ENCODE measurements at places on chromosomes 3 and 15.

- peak; percentile 23 for DNase-seq
Observed at GRCh38 chr3:87867001-87867400, 191.8 kb downstream of the CGGBP1 start.

- DNase-seq = no peak
Observed at GRCh38 chr3:133956982-133957381, 61.3 kb upstream of the RAB6B start.

- DNase-seq = no peak
Observed at GRCh38 chr3:38122712-38123290, 14.1 kb downstream of the ACAA1 start.

DNA sequence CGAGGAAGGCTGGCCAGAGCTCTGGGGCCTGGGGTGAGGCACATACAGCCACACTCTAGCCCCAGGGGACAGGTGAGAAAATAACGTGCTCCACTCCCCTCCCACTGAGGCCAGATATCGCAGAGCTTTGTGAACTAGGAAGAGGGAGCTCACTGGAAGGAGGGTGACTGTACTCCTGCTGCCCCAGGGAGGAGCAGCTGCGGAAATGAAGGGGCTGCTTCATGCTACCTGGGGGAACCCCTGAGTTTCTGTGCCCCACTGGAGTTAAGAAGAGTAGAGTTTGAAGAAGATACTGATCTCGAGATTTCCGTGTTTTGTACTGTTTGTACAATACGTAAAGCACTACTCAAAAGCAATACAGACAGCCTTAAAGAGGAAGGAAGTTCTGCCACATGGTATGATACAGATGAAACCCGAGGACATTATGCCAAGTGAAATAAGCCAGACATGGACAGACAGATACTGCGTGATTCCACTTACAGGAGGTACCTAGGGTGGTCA is 44.6 kb downstream of the CMTM6 start:
- DNase-seq = no peak

DNA sequence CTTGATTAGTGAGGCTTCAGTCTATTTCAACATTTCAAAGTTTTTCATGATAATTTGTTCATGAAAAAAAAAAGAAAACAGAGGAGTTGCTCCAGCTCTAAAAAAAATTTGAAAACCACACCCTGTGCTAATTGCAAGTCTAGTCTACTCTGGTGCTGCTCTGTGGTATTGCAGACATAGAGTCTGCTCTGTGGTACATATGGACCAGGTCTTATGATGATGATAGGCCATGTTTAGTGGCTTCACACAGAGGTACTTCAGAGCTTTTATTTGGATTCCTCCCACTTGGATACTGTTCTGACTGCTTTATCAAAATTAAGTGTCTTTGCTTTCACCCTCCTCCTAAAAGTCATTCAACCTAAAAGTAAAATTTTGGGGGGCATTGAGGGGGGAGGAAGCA is 160.8 kb downstream of the ALCAM start:
- DNase-seq = no peak

DNA sequence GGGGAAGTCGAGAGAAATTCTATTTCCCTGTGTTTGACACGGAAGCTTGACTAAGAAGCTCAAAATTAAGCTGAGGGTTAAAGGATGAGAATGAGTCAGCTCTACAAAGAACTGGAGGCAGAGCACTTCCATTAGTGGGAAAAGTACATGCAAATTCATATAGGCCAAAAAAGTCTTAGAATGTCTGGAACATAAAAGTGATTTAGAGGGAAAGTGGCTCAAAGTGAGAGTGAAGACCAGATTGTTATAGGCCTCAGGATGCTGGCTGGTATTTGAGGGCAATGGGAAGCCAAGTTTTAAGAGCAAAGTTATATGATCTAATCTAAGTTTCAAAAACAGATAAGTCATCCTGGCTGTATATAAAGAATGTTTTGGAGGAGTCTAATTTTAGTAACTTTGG is 857.3 kb downstream of the NAALADL2 start:
- DNase-seq = no peak

- no peak for DNase-seq
Observed at GRCh38 chr3:43786102-43786501, 95.4 kb downstream of the ABHD5 start.

DNA sequence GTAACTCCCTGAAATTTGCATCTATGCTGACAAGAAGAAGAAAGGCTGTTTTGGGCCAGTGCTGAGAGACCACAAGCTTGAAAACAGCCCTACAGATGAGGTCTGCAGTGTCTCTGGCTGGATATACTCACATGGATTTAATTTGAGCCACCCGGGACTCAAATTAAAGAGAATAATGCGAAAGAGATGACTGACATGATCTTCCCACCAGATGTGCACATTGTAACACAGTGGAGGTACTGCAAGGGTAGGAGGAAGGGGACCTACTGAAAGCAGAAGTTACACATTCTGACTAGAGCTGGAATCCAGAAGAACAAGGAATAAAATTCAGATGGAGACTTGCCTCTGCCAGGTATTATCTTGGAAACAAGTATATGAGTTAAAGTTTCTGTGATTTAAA is 728.3 kb upstream of the SGO1 start:
- DNase-seq = no peak

GRCh38 chr15:38545179-38545578 is 19.4 kb downstream of the RASGRP1 start:
- no peak for DNase-seq

DNA sequence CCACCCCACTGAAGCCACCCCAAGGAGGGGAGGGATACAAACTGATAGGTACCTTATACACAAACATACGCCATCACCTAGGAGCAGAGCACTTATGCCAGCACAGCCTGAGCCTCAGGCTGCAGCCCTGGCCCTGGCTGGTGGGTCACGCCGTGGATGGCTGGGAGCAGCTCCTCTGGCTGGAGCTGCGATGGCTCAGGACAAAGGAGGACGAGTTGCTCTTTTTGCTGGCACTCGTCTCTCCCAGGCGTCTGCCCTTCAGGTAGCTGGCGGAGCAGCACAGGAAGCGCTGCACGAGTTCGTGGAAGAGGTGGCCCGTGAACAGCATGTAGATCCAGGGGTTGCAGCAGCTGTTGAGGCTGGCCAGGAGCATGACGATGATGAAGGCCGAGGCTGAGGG is 16.6 kb downstream of the OXTR start:
- DNase-seq = no peak

DNA sequence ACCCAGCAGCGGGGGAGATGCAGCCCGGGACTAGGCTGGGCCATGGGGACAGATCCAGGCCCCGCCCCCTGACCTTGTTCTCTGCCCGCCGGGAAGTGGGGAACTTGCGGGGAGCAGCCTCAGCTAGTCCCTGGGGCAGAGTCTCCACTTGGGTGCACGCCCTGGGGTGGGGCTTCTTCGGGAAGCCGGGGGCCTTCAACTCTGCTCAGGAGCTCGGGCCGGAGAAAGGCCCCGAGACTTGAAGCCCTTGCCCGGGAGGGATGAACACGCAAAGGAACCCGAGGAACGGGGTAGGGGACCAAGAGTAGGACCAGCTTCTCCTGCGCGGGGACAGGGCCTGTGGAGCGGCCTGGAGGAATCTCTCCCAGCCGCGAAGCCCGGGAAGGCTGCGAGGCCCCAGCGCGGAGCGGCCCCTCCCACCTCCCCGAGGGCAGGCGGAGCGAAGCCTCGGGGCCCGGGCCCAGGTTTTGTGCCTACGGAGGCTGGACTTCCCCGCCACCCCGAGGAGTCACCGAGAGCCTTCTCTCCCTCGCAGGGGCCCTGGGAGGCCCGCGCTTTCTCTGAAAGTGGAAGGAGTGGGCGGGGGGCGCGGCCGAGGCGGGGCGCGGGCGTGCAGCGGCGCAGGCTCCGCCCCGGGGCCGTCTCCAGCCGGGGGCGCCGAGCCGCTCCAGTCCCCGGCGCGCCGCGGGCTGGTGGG is at the start of gene ITPKA:
Gene ITPKA (plus strand): TSS at position 670 of the 697 bp plus-strand sequence. CDS start 54 bp downstream, outside the sequence.
- peak; percentile 30 for DNase-seq

- DNase-seq = no peak
Observed at GRCh38 chr3:71407823-71408222, 175.7 kb downstream of the FOXP1 start.

DNA sequence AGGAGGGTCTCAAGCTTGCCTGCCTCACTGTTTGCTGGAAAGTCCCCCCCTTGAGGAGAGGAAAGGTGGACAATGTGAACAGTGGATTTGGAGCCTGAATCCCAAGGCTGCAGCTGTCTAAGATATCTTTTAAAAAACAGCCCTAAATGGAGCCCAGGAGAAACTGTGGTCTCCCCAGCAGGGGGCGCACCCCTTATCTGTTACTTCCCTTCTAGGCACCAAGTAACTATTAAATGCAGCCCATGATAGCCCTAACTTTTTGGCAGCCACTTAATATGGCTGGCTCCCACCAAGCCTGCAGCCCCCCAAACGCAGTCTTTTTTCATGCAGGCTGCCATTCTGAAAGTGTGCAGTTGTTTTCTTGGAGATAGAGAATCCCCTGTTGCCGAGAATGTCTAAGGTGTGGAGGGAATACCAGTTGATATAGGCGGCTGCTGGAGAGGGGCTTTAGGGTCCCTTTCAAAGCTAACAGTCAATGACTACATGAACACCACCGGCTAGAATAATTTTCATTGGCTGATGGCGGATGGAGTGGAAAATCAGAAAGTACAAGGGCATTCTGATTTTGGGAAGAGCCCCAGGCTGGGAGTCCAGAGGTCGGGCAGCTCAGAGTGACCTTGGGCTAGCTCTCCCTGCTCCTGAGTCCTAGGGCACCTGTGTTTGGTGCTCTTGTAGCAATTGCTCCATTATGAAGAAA is 1.3 kb downstream of the RHCG start:
- no peak for DNase-seq

Measured in bronchial epithelial cell (primary cell).